ENCODE measurements at places on chromosomes 6 and 20.
A peak's percentile ranks its signal among the peaks of the same experiment; 100 is the strongest.

- DNase-seq, result no peak
Measured at GRCh38 chr6:150981095-150981494, 115.6 kb downstream of the MTHFD1L start.

GRCh38 chr6:73798592-73798991 lies 102.6 kb downstream of the CD109 start:
- no peak for DNase-seq

- DNase-seq, result no peak
Measured at GRCh38 chr6:163332575-163332974, 81.9 kb upstream of the QKI start.

GRCh38 chr6:135647521-135647920 lies 150.0 kb upstream of the AHI1 start:
- DNase-seq, result no peak

GRCh38 chr20:18360635-18361034 lies 72.3 kb downstream of the ZNF133 start:
- DNase-seq, result no peak

DNA sequence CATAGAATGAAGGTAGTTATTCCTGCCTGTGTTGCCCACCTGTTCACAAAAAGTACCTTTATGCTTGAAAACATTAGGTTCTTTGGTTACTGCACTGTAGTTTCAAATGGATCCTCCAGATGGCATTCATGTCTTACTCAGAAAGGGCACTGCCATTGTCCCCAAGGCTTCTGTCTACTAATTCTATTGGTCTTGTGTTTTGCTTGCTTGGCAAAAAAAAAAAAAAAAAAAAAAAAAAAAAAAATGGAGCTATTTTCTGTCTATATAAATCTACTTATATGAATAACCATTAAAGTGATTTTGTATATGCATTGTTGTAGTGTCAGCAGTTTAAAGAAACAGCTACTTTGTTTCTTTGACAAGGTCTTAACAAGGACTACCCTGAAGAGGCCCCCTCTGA lies 12.7 kb upstream of the EFHC1 start:
- peak; percentile 51 for DNase-seq

GRCh38 chr20:40931410-40932044 lies 97.1 kb upstream of the TOP1 start:
- no peak for DNase-seq

- DNase-seq, result no peak
Measured at GRCh38 chr6:15522427-15522826, 140.4 kb downstream of the DTNBP1 start.

DNA sequence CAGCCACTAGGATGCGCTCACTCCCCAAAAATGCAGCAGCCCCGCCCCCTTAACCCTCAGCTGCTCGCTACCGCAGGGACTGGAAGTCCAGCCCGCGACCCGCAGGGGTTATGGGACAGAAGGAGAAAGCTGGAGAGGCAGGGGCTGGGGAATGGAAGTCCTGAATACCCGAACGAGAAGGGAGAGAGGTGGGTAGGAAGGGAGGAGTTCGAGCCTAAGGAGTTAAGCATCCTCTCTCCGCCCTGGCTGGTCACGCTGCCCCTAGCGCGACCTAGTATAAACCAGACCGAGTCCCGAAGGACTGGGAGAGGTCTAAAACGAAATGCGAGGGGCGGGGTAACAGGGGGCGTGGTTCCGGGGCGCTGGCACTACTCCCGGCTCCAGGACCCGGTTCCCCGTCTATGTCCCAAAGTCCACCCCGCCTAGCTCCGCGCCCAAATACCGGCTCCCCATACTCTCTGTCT lies 448 bp upstream of the DDAH2 start:
- DNase-seq, result peak; percentile 83

- DNase-seq, result no peak
Measured at GRCh38 chr20:49356676-49357075, 78.8 kb upstream of the ZNFX1 start.

GRCh38 chr6:100100776-100101175 lies 106.8 kb upstream of the MCHR2 start:
- DNase-seq, result no peak

GRCh38 chr20:56391596-56392131 lies 351 bp downstream of the AURKA start:
- DNase-seq, result no peak

- DNase-seq, result no peak
Measured at GRCh38 chr6:133359256-133359655, 118.1 kb downstream of the EYA4 start.

GRCh38 chr6:12137480-12137879 lies 125.4 kb downstream of the HIVEP1 start:
- DNase-seq, result no peak

GRCh38 chr20:22995923-22996322 lies 39.2 kb upstream of the SSTR4 start:
- no peak for DNase-seq

DNA sequence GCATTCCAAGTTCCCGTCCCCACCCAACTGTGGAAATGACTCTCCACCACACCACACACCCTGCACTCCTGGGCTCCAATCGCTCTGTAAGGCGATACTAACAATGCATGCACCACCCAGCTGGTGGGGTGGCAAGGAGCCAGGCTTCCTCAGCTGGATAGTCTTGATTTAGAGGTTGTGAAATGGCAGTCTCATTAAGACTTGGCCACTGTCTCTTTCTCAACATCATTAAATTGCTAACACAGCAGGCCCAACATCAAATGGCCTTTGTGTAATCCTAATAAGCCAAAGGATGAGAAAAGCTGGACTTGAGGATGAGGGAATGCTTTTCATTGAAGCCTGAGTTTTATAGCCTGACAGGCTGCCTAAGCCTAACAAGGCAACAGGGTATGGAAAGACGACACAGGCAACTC lies 223.7 kb downstream of the GMDS start:
- no peak for DNase-seq

- DNase-seq, result no peak
Measured at GRCh38 chr6:111549746-111550145, 55.9 kb downstream of the TRAF3IP2 start.

DNA sequence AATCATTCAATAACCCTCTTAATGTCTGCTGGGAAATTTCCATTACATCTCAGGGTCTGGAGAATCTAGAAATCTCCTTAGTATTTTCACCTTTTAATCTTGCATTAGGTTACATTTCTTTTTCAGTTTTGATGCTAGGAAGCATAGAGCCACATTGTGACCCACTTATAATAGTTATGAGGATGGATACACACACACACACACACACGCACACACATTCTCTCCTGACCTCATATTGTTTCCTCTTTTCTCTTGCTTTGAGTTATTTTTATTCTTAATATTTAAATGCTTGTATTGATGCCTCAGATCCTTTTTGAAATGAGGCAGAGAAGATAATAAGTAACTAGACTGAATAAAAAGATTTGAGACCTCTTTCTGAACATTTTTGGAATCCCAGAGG lies 128.4 kb downstream of the KLHL32 start:
- DNase-seq, result no peak

DNA sequence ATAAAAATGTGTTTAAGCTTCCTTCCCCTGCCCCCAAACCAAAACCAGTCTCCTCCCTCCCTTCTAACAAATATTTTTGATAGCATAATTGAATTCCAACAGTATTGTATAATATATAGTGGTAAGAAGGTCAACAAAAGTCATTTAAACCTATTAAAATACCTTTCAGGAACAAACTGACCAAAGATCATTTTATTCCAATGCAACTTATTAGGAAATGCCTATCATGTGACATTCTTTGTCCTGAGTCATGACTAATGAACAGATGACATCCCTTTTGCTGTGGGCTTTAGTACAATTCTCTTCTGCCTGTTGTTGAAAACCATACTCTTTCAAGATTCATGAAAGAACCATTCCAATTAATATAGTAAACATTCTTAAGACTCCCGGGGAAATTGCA lies 51.5 kb upstream of the TRAF3IP2 start:
- DNase-seq, result no peak

- DNase-seq, result peak; percentile 83
Measured at GRCh38 chr6:28349892-28350737, at the start of gene ZKSCAN3. TSS of gene ZKSCAN3 (plus strand) at chr6:28349947. CDS start at chr6:28359587, 9,640 bp downstream.

DNA sequence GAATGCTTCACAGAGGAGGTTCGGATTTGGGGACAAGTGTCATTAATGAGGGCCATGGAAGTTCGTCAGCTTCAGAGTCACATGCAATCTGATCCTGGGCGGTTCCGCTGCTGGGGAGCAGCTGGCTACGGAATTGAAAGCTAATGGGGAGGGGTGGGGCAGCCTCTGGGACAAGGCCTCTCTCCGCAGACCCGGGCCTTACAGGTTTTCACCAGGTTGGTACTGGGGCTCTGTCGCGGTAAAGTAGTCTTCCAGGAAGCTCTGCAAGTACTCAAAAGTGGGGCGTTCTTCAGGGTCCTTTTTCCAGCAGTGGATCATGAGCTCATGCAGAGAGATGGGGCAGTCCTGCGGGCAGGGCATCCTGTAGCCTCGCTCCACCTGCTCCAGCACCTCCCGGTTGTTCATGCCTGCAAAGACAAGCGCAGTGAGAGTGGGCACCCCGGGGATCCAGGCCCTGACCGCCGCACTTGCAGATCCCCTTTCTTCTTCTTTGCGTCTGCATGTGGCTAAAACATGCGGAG lies 55.9 kb upstream of the TRAF3IP2 start:
- no peak for DNase-seq

DNA sequence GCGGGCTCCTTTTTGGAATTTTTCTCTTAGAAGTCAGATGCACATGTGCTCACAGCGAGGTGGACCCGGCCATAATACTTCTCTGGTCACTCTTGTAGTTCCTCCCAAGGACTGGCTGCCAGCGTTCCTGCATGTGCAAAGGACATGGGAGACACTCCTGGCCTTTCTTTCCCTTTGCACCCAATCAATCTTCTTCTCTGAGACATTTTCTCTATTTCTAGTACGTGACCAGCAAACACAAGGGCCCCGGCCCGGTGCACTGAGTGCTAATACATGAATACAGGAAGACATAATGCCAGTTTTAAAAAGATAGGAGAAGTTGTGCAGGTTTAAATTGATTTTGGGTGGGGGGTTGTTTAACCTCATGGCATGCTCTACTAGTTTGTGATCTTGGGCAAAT lies 233.6 kb downstream of the SMOC2 start:
- no peak for DNase-seq

DNA sequence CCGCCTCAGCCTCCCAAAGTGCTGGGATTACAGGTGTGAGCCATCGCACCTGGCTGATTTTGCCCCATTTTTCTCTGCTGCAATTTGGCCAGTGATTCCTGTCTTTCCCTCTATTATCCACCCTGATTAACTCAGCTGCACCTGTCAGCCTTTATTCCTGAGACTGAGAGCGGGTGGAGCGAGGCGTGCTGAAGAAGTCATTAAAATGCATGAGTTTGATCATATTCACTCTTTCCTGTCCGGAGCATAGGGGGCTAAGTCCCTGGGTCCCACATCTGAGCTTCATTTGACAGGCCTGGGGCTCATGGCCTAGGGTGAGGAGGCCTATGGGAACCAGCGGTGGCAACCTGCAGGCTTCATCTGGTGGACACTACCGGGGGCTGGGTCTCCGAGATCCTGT lies 25.7 kb upstream of the CTNNBL1 start:
- no peak for DNase-seq

DNA sequence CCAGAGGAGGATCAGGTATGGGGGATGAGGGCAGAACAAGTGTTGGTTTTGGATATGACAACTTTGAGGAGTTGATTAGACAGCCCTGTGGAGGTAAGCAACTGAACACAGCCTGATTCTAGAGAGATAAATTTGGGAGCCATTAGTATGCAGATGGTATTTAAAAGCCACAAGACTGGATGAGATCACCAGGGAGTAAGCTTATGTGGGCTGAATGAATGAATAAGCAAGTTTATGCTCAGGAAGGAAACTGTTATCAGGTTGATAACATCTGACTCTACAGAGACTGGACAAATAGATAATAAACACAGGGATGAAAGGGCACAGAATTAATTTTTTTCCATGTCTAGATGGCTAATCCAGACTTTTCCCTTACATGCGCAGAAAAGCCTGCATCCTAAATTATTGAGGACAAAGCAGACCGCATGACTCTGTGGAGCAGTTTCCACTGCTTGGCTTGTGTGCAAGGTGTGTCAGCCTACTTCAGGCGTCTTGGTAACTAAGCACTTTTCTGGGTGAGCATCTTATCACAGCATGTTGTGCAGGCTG lies 150.6 kb downstream of the GJA10 start:
- DNase-seq, result no peak

DNA sequence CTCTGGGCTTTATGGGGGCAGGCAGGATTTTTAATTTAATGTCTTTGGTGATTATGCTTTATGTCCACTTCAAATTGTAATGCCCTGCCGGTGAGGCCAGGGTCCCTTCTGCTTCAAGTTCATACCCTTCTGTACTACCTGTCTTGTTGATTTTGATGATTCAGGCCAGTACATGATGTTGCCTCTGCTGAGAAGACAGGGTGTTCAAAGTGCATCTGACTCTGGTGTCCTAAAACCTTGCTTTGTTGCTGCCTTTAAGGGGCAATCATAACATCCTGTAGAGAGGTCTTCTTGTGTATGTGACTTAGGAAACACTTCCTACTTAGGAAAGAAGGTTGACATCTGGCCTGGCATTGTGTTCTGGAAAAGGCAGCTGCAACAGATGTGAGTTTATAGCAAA lies 113.2 kb downstream of the TMEM170B start:
- no peak for DNase-seq

- no peak for DNase-seq
Measured at GRCh38 chr20:21224217-21224616, 78.9 kb upstream of the XRN2 start.

DNA sequence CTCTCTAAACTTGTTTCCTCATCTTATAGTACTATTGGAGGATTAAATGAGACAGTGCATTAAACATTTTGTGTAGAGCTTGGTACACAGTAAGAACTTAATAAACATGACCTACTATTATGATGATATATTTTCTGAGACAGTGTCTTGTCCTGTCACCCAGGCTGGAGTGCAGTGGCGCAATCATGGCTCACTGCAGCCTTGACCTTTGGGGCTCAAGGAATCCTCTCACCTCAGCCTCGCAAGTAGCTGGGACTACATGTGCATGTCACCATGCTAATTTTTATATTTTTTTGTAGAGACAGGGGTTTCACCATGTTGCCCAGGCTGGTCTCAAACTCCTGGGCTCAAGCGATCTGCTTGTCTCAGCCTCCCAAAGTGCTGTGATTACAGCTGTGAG lies 72.1 kb downstream of the LYRM4 start:
- DNase-seq, result no peak

DNA sequence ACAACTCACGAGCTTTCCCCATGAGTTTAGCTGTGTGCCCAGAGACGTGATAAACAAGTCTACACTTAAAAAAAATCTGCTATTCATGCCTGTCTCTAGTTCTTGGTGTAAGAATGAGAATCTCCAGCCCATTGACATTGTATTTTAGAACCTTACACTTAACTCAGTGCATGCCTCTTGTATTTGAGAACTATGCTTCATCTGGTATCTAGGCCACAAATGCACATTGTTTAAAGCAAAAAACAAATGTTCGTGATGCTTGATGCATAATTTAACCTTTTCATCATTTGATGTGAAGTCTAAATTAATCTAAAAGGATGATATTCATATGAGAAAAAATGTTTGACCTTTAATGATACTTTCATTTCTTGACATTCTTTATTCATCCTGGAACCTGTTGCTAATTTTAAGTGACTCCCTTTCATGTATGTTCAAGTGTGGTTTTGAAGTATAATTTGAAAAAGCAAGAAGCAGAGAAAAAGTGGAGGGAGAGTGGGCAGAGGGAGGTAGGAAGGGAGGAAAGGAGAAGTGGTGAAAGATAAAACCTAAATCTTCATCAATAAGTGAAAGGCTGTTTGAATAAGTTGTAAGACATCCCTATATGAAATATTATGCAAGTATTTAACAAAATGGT lies 116.9 kb downstream of the PFDN4 start:
- no peak for DNase-seq

GRCh38 chr20:25470045-25470444 lies 62.6 kb downstream of the GINS1 start:
- peak; percentile 39 for DNase-seq
